ENCODE measurements at places on chromosomes 1 and 21.

DNA sequence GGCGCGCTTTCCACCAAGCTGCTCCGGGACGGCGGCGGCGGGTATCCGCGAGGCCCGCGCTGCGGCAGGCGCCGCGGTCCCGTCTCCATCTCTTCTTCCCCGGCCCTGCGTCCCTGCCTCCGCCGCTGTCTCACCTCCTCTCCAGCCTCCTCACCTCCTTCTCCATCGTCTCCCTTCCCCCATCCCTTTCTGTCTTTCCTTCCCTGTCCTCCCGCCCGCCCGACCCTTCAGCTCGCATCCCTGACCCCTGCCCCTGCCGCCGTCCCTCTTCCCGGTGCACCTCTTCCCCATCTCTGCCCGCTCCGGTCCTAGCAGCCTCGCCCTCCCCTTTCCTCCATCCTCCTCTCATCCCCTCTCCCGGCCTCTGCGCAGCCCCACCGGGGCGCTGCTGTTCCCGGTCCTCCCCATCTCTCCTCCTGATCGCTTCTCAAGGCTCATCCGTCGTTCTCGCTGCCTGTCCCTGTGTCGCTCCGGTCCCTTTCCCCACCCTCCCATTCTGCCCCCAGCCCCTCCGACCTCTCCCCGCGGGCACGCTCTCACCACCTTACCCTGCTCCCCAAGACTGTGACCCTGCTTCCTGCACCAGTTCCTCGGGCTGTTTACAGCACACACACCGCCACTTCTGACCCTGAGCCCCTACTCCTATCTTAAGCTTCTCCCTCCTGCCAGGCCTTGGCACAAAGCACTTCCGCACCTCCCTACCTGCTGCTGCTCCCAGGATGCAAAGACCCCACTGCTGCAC is 760 bp upstream of the NPHP4 start:
- DNase-seq = no peak

DNA sequence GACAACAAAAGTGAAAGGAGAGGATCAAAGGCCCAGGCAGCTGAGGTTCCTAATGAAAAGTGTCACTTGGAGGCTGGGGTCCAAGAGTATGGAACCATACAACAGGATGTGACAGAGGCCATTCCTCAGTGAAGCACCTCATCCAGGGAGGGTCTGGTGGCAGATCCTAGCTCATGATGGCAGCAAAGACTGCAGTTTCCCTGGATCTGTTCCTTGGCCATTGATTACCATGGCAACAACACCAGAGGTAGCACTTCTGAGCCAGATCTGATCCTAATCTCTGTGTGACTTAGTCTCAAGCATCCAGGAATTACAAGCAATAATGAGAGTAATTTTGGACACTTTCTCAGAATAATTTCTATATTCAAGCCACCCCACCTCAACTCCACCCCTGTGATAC is 12.9 kb downstream of the FAM177B start:
- no peak for DNase-seq

GRCh38 chr1:186681801-186682200 is 1.6 kb upstream of the PTGS2 start:
- DNase-seq = no peak

DNA sequence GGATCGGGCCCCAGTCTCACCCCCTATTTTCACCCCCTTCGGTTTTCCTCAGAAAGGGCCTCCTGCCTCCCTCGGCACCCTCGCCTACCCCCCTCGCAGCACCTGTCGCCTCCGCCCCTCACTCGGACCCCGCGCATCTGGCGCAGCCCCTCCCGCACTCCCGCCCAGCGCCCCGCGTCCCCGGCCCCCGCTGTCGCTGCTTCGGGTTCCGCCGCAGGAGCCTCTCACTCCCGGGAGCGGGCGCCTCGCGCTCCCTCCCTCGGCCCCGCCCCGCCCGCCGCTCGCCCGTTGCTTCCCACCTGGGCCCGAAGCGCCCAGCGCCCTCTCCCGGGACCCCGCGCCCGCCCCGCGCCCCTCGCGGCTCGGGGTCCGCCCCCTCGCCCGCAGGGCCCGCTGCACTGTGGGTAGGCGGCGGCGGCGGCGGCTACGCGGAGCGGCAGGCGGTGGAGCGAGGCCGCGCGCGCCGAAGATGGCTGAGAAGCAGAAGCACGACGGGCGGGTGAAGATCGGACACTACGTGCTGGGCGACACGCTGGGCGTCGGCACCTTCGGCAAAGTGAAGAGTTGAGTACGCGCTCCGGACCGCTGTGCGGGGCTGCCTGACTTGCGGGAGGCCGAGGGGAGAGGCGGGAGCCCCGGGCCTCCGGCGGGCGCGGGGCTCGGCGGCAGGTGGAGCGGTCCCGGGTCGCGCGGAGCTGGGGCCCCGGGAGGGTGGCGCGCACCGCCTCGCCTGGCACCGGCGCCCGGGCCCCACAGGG is at the start of gene PRKAA2:
TSS of gene PRKAA2 (plus strand) at position 396 of the 758 bp plus-strand sequence. CDS start at position 470, 74 bp downstream.
- DNase-seq = no peak

DNA sequence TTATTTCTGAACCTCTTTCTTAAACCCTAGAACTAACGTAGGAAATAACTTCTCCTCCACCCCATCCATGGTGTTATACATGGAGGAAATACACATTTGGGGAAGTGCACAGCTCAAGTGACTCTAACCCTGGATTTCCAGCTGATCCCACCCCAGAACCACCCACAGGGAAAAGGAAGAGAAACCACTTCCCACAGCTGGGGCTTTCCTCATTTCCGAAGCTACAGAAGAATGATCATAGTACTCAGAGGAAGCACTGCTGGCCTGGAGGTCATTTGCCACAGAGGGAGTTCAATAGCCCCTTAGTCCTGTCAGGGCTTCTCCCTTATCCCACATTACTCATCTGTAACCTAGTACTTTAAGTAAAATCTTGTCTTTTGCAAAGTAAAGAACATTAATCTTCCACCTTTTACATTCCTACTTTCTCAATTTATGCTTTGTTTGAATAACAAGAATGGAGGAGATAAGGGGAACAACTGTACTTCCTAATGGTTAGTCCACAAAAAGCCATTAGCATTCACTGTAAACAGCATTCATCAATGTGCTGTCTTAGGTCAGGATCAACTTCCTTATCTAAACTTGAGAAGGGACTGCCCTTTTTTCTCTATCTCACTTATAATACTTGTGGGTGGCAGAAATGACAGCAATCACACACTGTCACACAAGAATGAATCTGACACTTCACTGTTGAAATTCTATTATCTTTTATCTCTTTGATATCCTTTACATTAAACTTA is 63.0 kb upstream of the RGS1 start:
- no peak for DNase-seq

- no peak for DNase-seq
Measured at GRCh38 chr1:20615946-20616846, 17.1 kb upstream of the PINK1 start.

- no peak for DNase-seq
Measured at GRCh38 chr1:228941666-228942065, 206.4 kb downstream of the RHOU start.

DNA sequence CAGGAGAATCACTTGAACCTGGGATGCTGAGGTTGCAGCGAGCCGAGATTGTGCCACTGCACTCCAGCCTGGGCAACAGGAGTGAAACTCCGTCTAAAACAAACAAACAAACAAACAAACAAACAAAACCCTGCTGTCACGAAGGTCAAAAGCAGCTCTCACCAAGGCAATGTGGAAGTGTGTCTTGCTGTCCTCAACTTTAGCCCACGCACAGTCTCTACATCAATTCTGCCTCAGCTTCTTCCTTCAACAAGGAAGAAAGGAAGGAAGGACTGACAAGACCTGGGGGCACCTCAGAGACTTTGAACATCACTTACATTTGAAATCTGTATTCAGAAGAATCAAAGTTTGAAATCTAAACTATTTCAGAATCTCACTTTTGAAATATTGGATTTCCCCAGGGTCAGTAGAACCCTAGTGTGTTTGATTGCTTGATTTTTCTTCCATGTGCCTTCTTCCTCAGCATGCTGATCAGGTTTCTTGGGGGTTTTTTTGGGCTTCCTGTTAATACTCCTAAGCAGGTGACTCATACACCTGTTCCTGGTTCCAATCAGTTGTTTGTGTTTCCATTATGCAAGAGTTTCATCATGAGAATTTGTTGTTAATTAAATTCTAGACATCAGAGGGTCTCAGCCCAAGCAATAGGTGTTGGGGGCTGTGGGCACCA is 6.5 kb upstream of the CSTB start:
- no peak for DNase-seq

- DNase-seq = no peak
Measured at GRCh38 chr21:33023574-33024200, 2.0 kb upstream of the OLIG2 start.

- no peak for DNase-seq
Measured at GRCh38 chr1:30378991-30379581, 344.3 kb downstream of the MATN1 start.

DNA sequence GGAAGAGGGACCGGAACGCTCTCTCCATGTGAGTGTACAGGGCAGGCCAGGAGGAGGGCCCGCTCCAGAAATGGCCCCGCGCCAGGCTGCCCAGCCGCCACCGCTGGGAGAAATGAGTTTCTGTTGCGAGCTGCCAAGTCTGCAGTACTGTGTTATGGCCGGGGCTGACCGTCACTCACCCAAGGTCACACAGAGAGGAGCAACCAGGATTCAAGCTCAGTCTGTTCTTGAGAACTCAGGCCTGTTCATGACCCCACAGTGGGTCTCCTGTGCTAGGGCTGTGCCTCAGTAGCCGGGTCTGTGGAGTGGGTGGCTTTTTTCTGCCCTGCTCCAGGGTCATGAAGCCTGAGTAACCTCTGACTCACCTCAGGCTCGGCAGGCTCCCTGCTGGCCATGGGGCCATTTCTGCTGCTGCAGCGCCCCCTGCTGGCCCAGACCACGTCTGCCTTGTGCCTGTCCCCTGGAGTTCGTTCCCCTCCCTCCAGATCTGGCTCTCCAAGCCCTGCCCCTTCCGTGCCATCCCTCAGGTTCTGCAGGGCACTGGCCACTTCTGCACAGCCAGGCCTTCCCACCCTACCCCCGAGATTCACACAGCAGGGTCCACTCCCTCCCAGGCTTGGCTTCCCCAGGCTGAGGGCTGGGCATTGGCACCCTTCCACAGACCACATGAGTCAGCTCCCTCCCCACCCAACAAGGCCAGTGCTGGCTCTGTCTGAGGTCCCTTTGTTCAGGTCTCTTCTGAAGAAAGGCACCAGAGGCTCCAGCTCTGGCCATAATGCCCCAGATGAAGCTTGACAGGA is 51.8 kb downstream of the EDN2 start:
- DNase-seq = peak; percentile 60

DNA sequence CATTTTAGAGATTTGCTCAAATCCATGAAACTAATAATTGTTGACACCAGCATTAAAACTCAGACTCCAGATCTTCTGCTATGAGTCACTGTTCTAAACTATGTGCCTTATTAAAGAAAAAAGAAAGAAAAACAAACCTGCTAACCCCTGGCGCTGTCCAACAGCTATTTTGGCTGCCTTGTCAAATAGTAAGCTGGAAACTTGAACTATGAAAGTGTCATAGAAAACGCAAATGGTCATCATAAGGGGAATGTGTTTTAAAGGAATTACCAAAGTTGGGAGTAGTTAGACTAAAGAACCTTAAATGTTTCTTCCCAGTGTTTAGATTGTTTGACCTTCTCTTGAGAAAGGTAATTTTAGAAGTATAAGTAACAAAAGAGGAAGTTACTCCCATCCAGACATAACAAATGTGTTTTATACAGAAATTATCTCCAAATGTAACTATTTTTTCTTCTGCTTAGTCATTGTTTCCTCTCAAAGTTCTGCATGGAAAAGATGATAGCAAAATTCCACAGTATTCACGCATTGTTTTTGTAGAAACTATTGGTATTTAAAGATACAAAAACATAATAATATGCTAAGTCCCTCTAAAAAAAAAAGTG is 272.4 kb downstream of the TPR start:
- DNase-seq = no peak

DNA sequence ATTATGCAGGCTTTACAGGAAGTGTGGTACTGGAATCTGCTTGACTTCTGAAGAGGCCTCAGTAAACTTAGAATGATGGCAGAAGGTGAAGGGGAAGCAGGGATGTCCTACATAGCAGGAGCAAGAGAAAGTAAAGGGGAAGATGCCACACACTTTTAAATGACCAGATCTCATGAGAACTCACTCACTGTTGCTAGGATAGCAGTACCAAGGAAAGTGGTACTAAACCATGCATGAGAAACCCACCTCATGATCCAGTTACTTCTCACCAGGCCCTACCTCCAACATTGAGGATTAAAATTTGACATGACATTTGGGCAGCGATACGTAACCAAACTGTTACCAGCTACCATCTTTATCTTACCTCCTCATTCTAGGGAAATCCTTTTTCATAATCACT is 9.6 kb downstream of the DHX9 start:
- no peak for DNase-seq

DNA sequence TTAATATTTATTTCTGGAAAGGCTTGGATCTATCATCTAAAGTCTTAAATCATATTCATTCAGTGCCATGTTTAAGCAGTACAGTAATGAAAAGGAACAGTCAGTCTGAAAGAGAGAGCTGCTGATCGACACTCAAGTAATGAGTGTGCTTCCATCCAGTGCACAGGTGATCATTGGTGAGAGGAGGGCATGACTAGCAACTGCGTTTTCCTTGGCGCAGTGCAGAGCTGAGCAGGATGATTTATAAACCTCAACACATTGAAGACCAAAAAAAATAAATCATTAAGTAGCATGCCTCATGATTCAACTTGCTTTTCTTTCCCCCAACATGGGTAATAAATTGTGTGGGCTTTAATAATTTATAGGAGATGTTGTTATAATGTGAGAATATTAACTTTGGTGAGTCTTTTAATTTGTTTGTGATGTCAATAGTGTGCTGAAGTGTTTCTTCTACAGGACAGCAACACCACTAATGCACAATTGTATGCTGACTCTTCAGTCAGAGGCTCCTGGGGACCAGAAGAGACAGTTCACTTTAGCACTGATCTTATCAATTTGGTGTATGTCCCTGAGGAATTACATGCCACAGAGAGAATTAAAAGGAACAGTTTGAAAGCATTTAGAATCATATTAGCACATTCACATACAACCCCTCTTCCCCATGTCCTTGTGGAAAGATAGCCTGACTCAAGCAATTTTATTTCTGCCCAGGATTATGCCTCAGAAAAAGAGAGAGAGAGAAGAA is 199.7 kb upstream of the ADGRL2 start:
- DNase-seq = no peak

- no peak for DNase-seq
Measured at GRCh38 chr1:76942549-76942948, 75.3 kb downstream of the ST6GALNAC5 start.

GRCh38 chr1:12528021-12528852 is 89.8 kb downstream of the DHRS3 start:
- no peak for DNase-seq

DNA sequence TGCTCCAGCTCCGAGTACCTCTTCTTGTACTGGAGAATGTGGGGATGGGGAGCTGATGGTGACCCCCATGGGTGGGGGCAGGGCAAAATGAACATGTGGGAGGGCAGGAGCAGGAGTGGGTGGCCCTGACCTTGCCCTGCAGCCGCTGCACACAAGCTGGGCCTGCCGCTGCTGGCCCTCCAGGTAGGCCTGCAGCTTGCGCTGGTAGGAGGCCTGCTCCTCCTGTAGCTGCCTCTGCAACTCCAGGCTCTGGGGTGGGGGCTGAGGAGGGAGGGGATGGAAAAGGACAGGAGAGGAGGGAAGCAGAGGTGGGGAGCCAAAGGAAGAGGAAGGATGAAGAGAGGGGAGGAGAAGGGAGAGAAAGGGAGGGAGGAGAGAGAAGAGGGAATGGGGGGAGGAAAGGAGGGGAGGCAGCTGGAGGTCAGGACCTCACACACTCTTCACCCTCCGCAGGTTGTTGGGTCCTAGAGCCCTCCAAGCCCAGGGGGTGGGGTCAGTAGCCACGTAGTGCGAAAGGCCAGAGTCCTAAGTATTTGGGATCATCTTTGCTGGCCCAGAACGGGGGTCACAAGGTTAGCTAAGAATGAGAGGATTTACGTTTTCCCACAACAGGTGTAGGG is 22.9 kb downstream of the RNU1-1 start:
- DNase-seq = no peak

Data from CD4-positive, alpha-beta T cell (primary cell).